ENCODE measurements at places on chromosomes 13 and 19.

DNA sequence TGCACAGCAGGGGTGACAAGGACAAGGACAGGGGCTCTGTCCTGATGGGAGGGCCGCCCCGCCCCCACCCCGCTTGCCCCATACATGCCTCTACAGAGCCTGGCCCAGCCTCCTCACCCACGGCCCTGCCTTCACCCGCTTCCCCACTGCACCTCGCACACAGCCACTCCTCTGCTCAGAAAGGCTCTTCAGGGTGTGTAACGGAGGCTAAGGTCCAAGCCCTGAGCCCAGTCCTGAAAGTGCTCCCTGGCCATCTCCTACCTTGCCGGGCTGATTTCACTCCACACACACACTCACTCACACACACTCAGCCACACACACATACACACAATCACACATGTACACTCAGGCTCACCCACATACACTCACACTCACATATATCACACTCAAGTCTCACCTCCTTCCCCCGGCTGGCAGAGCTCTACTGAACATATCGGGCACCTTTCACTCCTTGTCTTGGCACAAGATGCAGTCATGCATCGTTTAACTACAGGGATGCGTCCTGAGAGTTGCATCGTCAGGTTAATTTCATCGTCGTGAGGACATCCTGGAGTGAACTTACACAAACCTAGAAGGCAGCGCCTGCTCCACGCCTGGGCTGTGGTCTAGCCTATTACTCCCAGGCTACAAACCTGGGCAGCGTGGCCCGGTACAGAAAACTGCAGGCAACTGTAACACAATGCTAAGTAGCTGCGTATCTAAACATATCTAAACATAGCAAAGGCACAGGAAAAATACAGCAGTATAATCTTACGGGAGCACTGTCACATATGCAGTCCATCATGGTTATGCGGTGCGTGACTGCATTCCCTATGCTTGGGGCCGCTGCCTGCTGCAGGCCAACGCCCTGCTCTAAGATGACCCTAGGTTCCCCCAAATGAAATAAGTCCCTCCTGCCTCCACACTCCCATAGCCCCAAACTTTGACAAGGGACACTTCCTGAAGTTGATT, 13.1 kb downstream of the EPS15L1 start:
- DNase-seq: no peak

- no peak for DNase-seq
These were observed 49.4 kb downstream of the RUBCNL start for GRCh38 chr13:46337700-46338099.

- peak; percentile 85 for DNase-seq
These were observed 12.6 kb downstream of the XRCC1 start for GRCh38 chr19:43562698-43563241.

DNA sequence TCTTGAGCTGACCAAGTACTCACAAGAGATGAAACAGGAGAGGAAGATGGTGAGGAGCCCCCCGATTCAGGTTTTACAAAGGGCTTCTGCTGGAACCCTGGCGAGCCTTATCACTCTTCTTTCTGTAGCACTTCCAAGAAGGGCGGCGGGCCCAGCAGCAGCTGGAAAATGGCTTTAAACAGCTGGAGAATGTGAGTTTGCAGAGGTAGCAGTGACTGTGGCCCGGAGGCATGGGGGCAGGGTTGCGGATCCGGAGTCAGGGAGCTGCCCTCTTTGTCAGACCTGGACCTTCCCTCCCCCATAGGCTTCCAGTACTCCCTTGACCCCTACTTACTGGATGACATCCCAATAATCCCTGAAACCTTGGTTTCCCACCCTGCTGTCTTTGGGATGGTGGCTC, 3.6 kb downstream of the TRIP10 start:
- DNase-seq: no peak

DNA sequence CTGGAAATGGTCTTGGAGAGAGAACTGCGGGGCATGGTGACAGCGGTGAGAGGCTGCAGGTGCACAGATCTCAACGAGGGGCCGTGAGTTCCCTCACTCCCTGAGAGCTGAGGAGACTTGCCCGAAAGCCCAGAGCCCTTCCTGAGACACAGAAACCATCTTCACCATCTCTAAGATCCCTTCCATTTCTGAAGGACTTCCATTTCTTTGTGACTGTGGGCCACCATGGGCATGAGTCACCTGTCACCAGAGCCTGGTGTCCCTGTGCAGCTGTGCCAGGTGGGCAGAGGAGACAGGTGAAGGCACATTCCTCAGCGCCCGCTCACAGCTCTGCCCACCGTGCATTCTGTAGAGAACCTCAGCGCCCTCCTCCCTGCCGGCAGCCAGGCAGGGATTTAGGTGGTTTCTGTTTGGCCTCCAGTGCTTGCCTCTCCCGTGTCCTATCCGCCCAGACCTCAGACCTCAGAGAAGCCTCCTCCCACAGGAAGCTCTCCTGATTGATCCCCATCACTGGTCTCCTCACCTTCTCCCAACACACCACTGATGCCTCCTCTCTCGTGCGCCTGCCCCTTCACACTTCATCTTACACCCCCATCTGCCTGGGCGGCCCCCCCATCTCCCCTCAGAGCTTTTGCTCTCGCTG, 24.2 kb downstream of the SH3GL1 start:
- no peak for DNase-seq

DNA sequence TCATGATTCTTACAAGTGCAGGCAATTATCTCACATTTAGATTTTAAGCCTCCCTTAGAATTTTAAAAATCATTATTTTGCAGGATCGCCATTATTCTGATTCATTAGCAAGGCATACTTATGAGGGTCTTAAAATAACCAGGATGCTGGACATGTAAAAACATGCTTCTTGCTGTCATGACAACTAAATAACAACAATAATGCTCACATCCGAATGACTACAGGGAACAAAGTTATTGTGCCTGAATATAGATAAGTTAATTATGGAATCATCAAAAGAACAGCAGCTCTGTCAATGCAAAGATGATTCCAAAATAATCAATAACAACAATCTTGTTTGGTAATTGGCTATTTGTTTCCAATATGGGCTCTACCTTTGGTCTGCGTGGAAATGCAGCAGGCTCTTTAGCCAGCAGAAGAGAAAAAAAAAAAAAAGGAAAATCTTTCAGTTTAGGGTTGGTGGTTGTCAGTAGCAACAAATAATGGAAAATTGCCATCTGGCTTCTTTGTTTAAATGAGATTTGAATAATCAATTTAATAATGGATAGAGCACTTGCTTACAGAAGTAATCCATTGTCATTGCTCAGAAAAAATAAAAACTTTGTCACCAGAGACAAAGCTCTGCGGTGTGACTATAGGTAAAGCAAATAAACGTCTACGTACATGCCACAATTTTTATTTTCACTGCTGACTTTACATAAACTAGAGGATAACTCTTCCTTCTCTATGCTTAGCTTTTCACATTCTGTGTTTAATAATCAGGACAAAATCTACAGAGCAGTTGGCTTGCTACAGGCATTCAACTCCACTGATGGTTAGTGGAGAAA, 468.9 kb upstream of the TSHZ3 start:
- no peak for DNase-seq

DNA sequence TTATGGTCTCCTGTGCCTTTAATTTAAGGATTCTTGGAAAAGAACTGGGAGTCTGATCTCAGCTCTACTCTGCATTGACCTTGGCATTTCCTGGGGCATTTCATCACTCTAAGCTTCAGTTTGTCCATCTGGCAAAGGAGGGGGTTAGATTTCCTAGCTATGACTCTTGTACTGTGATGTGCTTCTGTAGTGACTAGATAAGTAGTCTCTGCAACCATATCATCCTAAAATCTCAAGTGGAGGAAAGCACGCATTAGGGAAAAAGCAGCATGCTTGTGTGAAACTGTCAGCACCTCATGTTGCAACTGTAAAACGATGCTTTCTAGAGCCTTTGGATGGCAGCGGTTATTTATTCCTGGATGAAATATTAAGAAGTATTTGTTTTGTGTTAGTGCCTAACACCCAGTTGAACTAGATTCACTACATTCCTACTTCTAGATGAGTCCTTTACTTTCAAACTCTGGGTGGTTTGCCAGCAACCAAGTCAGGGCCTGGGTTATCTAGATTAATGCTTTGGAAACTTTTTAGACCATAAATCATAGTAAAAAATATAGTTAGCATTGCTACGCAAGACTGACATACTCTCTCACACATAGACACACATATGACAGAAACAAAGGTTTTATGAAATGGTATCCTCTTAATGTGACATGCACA, 6.8 kb downstream of the WDFY2 start:
- DNase-seq: no peak

DNA sequence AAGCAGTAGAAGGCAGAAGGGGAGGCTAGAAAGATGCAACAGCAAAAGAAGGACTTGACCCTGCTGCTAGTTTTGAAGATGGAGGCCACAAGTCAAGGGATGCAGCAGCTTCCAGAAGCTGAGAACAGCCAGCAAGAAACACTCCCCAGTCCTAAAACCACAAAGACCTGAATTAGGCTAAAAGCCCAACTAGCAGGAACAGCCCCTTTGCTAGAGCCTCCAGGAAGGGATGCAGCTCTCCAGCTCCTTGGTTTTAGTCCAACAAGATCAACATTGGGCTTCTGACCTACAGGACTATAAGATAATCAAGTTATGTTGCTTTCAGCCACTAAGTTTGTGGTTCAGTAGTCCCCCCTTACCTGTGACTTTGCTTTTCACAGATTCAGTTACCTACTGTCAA, 10.5 kb upstream of the LATS2 start:
- DNase-seq: no peak

DNA sequence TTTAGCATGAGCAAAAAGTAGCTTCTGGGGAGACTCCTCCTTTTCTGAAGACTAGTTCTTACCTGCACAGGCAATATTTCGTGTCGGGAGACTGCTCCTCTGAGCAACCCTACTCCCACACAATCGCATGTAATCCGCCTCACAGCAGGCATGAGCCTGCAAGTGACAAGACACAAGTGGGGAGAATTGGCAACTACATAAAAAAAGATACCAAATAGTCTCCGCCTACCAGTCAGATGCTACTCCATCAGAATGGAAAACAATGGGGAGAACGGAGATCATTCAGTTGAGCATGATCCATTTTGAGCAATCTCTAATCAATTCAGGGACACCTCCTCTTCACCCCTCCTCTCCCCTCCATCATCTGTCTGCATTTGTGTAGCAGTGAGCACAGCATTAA, 321.0 kb downstream of the COG6 start:
- DNase-seq: no peak

DNA sequence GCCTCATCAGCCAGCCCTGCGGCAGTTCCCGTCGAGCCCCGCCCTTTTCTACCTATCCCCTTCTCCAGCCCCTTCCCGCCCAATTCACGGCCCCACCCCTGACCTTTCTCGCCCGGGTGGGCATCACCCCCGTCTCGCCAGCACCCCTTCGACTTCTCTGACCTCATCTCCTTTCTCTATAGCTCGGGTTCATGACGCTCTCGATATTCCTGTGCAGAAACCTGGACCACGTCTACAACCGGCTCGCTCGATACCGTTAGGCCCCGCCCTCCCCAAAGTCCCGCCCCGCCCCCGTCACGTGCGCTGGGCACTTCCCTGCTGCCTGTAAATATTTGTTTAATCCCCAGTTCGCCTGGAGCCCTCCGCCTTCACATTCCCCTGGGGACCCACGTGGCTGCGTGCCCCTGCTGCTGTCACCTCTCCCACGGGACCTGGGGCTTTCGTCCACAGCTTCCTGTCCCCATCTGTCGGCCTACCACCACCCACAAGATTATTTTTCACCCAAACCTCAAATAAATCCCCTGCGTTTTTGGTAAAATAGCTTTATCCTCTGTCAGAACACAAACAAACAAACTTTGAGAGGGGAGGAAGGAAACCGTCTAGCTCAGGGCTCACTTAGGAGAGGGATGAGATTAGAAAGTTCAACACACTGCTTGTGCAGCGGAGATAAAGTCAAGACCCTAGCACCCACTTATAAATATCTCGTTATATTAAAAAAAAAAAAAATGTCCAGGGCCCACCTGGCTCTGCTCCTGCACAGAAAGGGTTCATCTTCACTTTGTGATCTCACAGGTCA, 5.1 kb downstream of the CD37 start:
- no peak for DNase-seq

DNA sequence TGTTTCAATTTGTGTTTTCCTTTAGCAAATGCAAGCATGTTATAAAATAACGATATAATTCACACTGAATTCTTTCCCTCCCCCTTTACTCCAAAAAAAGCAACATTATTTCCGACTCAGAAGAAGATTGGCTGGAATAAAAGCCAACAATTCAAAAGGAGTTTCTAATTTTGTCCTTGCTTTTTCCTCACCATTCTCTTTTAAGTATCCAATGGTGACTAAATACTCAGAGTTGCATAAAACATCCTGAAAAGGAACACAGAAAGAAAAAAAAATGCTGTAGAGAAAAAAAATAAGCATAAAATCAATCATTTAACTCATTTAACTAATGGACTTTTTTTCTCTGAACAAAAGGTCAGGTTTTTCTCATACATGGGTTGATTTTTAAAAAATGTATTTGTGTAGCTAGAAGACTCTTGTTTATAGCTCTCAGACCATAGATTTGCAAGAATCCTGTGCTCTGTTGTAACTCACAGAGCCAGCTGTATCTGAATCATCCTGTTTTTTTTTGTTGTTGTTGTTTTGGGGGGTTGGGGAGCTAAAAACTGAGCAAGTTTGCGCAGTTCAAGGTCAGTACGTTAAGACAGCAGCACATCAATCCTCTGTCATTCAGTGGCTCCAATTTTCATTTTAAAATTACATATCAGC, 108.1 kb downstream of the PCDH17 start:
- no peak for DNase-seq

GRCh38 chr13:100581504-100581903, 7.1 kb downstream of the GGACT start:
- no peak for DNase-seq

- no peak for DNase-seq
These were observed 13.1 kb upstream of the LAMP1 start for GRCh38 chr13:113283904-113284303.

- peak; percentile 11 for DNase-seq
These were observed 141.9 kb downstream of the TEX29 start for GRCh38 chr13:111462221-111462764.

DNA sequence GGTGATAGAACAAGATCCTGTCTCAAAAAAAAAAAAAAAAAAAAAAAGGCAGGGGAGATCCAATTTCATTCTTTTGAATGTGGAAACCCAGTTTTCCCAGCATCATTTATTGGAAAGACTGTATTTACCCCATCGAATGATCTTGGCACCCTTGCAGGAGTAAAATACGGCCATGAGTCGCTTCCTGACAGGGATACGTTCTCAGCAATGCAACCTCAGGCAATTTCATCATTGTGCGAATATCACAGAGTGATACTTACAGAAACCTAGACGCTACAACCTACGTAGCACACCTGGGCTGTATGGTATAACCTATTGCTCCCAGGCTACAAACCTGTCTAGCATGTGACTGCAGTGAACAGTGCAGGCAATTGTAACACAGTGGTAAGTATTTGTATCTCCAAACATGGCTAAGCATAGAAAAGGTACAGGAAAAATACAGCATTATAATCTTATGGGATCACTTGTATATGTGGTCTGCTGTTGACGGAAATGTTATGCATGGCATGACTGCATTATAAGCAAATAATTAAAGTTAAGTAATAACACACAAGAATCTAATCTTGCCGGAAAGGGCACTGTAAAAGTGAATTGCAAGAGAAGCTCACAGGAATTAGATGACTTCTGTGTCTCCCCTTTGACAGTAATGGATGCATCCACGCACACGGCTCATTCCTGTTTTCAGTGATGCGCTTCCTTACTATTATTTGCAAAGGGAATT, 24.1 kb downstream of the RFX2 start:
- no peak for DNase-seq
